Kidney glomerular epithelial cell (primary cell): ENCODE measurements at places on chromosomes 5 and 9.

DNA sequence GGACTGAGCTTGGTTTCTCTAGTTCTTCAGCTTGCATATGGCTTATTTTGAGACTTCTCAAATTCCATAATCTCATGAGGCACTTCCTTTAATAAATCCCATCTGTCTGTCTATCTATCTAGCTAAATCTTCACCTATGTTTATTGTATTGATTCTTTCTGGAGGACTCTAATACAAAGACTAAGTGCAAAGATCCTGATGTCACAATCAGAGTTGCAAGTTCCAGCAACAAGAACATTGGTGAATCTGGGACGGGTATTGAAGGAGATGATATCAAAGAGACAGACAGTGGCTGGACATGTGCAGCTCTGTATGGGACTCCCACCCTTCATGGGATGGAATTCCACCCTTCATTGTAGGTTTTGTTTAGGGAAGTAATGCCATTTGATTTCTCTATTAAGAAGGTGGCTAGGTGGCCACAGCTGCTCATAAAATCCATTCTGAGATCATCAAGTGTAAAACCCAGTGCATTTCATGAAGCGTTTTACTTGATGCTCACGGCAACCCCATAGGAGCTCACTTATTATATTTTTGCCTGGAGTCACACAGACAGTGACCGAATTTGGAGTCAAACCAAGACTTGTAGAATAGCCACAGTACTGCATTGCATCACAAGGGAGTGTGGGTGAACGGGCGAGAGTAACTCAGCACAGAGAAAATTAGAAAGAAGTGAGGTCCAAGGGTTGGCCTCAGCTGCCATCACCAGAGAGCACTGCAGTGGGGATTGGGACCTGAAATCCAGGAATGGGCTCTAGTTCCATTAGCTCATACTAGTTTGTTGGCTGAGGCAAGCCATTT is 24.9 kb downstream of the TAS2R1 start:
- no peak for DNase-seq

GRCh38 chr5:149694007-149694406 is 36.1 kb upstream of the PPARGC1B start:
- no peak for DNase-seq

- DNase-seq = no peak
Observed at GRCh38 chr5:118447350-118447749, 541.0 kb downstream of the DTWD2 start.

DNA sequence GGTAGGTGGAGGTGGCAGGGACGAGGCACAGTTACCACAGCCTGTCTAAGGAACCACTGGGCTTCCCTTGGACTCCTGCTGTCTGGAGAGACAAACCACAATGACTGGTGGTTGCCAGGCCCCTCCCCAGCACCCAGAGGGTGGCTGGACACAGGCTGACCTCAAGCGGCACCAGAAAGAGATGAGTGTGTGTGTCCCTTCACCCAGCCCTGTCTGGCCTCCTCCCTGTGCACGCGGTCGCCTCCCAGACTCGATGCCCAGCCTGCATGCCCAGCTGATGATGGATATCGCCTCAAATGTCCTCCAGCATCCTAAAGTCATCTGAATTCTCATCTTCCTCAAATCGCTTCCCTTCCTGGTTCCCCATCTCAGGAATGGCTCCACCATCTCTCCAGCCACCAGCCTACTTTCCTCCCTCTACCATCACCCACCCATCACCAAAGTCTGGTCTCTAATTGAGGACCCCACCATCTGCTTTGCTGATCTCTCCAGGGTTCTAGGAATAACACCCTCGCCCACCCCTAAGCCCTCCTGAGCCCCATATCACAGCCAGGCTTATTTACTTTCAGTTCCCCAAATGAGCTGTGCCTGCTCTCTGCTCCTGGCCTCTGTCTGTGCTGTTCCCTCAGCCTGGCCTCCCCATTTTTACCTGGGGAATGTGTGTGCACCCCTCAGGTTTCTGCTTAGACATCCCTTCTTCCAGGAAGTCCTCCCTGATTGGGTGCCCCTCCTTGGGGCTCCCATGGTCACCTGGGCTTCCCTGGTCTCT is 52.5 kb upstream of the GGTA1 start:
- DNase-seq = no peak

DNA sequence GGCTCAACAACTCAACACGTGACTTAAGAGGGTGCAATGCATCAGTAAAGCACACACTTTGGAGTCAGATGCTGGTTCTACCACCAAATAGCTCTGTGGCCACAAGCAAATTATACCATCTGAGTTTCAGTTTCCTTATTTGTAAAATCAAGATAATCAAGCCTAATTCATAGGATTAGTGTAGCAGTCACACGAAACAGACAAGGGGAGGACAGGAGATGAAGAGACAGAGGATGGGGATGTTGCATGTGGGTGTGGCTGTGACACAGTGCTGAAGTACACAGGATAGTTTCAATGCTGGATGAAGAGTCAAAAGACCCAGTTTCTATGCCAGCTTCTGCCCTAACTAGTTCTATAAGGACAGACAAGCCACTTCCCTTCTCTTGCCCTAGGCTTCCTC is 60.2 kb downstream of the SPOCK1 start:
- no peak for DNase-seq

- no peak for DNase-seq
Observed at GRCh38 chr5:39116344-39117170, 42.4 kb upstream of the RICTOR start.
